ENCODE measurements at places on chromosomes 1 and 21.

- DNase-seq, result peak; percentile 57
Observed at GRCh38 chr1:8145545-8146202, 119.6 kb upstream of the ERRFI1 start.

DNA sequence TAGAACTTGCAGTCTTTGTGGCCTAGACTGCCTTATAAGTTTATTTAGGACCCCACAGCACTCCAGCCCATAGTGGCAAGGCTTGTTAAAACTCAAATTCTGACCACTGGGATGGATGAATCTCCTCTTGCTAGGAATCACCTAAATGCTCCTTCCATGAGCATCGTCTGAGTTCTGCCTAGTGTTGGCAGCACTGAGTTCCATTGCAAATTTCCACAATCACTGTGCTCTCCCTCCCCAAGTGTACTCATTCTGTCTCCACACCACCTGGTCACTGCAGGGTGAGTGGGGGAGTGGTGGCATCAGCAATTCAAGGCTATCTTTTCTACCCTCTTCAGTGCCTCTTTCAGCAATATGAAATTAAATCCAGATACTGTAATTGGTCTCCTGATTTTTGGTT, 46.7 kb upstream of the PTBP2 start:
- DNase-seq, result no peak

GRCh38 chr1:230283678-230284077, 142.5 kb downstream of the PGBD5 start:
- no peak for DNase-seq

DNA sequence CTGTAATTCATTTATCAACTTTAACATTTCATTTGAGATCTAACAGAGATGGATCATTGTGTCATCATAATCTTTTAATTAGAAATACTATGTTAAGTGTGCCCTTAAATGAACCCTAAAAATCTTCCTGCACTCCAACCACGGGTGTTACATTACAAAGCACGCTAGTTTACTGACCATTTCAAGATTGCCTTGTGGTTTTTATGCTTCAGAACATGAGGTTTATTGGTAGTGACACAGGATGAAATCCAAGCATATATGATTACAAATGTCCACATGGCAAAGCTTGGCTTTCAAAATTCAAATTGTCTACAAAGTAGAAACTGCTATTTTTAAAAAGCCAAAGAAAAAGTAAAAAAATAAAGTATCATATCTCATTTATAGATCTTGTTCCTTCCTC, 190.4 kb upstream of the USP25 start:
- DNase-seq, result peak; percentile 2

DNA sequence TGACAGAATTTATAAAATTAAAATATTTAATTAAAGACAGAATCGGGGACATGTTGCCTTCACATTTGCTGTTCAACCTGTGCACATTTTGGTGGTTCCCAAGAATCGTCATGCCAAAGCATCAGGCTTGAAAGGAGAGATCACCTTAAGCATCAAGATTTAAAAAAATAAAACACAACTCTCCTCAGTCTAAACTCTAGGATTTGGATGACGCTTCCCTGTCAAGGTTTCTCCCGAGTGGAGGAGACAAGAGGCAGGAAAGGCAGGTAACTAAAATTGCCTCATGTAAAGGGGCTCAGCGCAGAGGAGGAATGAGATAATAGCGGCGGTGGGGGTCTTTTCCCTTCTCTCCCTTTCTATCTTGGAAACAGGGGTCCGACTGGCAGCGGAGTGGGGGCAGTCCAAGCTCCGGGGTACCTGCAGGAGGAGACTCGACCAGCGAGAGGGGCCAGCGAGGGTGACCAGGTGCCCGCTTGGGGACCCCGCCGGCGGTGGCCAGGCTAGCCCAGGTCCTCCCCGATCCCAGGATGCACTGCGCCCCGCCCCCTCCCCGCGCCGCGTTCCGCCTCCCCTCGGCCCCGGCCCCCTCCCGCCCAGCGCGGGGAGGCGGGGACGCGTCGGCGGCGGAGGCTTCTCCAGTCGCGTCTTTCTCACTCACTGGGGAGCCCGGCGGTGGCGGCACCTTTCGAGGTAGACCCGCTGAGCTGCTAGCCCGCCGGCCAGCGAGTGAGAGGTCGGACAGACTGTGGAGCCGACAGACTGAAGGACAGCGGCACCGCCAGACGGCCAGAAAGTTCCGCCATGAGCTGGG, at the start of gene FNBP1L:
Gene FNBP1L (plus strand): TSS at position 638 of the 811 bp plus-strand sequence. CDS start 164 bp downstream, at position 802.
- DNase-seq, result peak; percentile 68

DNA sequence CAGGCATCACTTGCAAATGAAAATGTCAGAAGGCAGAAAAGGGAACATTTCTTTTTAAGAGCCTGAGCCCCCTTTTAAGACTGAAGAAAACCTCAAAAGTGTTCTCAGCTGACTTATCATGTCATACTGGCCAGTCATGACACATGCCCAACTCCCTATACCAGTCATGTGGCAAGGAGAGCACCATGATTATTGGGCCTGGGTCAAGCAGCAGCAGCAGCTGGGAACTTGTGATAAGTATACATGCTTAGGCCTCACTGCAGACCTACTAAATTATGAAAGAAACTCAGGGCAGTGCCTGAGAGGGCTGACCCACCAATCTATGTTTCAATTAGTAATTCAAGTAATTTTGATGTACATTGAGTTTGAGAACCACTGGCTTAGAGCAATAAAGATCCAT, 8.6 kb downstream of the RO60 start:
- no peak for DNase-seq

All from fibroblast of upper back skin (primary cell).